ENCODE measurements at places on chromosomes 16 and 17. TPM values are rescaled to one million over a fixed set of nuclear protein-coding genes. Genes with fewer than 3 reads are reported as not detected.

- DNase-seq: no peak
These were observed 775 bp downstream of the SPIRE2 start for GRCh38 chr16:89828870-89829629.

NPIPA2 gene
- total RNA-seq: not detected

- no peak for DNase-seq
These were observed 148.9 kb downstream of the RPTOR start for GRCh38 chr17:80693511-80693910.

GRCh38 chr16:53745753-53746266, 41.9 kb downstream of the FTO start:
- DNase-seq: no peak

NPIPB2 gene
- 10.7 TPM for total RNA-seq

- no peak for DNase-seq
These were observed 2.6 kb downstream of the GGT6 start for GRCh38 chr17:4557626-4558346.

PLA2G10 gene
- total RNA-seq: not detected

SPATA20 gene
- 19.3 TPM for total RNA-seq

DNA sequence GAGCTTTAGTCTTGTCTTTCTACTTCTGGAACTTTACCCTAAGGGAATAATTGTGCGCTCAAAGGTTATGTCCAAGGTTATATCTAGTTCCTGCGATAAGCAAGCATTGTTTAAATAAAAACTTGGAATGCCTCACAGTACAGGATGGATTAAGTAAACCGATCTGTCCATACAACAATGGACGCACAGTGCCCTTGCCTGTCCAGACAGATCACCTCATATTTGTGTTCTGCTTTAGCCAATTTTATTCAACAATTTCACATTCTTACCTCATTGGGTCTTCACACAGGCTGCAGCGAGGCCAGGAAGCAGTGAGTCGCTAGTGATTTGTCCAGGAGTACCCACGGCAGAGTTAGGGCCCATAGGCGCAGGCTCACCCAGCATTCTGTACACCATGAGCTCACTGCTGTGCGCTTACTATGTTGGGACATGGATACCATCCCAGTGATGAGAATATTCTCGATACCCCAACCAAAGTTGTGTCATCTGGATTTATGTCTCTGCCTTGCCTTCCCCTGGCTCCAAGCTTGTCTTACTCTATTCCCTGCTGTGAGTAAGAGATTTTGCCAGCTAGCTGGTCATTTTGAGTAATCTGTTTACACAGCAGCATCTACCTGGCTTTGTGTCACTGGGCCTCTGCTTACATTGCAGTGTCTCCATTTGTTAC, 39.8 kb downstream of the USP43 start:
- DNase-seq: no peak

TSPOAP1 gene
- 3.9 TPM for total RNA-seq

GRCh38 chr16:31371619-31372484, 16.9 kb downstream of the ITGAX start:
- no peak for DNase-seq

DNA sequence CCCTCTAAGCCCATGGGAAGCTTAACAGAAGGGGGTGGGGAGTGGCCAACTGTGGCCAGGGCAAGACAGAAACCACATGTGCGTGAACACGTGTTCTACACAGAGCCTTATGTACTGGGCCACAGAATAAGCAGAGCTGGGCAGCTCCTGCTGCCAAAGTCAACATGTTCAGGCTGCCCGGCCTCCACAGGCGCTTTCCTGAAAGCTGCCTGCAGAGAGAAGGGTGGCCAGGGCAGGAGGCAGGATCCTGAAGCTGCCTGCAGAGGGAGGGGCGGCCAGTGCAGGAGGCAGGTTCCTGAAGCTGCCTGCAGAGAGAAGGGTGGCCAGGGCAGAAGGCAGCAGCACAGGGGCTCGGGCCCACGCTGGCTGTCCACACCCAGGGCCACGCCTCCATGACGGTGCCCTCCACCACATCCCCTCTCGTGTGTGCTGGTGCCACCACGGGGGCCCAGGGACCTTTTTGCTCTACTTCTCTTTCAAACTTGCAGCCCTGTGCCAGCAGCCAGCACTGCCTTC, 79.5 kb downstream of the ANKRD11 start:
- DNase-seq: peak; percentile 22

HLF gene
- total RNA-seq: 10.3 TPM

DNA sequence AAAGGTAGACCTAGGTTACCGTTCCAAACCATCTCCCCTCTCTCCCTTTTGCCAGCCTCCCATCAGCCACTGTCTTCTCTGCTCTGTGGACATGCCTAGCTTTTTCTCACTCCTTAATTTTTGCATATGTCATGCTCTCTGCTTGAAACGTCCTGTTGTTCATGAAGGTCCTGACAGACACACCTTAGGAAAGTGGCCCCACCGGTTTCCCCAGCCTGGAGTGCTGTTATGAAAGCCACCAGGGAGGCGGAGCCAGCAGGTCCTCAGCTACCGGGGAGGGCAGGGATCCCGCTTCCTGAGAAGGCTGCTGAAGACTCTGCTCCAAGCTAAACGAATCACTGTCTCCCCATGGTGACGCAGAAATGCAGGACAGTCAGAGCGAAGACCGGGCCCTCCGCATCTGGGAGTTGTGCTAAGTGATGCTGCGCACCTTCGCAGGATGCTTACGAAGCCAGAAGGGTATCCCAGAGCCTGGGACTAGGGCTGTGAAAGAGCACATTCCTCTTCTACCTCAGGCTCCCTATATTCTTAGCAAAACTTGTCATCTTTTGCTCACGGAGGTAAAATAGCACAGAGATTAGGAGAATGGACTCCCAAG, 2.3 kb upstream of the SLC16A11 start:
- no peak for DNase-seq

TEKT5 gene
- 0.59 TPM for total RNA-seq

- no peak for DNase-seq
These were observed 675 bp upstream of the PDZD9 start for GRCh38 chr16:22001591-22001990.

PGAP6 gene
- 10.6 TPM for total RNA-seq

GRCh38 chr16:78985716-78986605, 614.6 kb downstream of the MAF start:
- DNase-seq: peak; percentile 35

PHKG2 gene
- total RNA-seq: 13.6 TPM

DNA sequence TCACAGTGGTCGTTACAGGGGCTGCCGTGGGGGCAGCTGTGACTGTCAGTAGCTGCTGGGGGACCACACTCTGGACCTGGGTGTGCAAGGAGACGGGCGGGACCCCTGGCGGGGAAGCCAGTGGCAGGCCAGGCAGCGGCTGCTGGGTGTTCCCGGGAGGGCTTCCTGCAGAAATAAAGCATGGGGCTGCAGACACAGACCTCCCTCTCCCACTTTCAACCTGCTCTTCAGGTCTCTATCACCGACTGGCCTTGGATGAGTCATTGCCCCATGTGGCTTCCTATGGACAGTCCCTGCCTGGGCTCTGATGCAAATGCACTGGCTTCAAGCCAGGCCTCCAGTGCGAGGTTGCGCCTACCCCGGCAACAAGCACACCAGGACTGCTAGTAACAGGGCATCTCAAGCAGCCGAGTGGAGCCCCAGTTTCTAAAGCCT, 17.2 kb downstream of the SREBF1 start:
- DNase-seq: no peak

DNA sequence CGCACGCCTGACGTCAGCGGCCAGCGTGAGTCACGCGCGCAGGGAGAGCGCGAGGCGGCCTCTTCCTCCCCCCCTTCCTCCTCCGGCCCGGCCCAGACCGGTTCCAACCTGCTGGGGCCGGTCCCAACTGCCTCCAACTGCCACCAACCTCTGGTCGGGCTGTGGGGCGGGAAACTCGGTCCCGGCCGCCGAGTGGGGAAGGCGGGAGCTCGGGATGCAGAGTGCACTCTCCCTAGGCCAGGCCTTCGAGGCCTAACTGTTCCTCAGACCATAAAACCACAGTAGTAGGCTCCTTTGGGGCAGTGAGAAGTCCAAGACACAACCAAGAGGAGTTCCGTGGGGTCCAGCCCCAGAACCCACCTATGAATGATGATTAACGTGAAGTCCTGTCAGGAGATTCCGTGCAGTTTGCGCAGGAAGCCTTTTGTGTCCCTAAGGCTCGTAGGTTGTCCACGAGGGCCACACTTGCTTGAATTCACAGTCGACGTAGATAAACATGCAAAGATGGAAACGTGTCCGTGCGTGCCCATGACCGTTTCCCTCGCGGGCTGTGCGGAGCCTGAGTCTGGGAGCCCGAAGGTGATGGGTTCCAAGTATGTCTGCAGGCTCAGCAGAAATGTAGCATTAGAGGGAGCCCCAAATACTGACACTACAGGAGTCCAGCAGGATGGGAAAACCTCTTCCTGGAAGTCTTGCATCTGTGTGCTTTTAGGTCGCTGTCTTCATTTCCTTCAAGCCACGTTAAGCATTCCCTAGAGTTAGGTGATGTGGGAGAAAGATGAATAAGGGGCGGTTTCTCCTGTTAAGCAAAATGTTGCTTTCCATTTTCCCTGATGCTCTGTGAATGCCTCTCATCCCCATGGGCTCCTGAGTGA, 647 bp downstream of the UNK start:
- peak; percentile 93 for DNase-seq

GRCh38 chr16:84501077-84501735, 3.3 kb downstream of the MEAK7 start:
- DNase-seq: no peak

TBKBP1 gene
- total RNA-seq: 10.2 TPM

GRCh38 chr17:29611351-29612093, 11.2 kb downstream of the CORO6 start:
- no peak for DNase-seq

CACNG1 gene
- total RNA-seq: 5.4 TPM

HEATR9 gene
- total RNA-seq: not detected

DNA sequence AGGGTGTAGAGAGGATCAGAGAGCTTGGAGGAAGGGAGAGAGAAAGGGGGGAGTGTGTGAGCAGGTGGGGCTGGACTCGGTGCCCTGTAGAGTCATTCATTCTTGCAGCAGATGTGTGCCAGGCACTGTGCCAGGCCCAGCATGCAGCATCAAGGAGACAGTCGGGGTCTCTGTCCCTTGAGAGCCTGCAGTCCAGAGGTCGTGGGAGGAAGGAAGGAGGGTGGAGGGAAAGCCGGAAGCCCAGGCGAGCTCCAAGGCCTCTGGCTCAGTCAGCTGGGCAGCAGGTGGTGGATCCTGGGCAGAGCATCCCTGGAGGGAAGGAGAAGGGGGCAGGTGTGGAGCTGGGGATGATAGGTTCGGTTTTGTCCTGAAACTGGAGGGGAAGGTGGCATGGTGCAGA, 27.5 kb downstream of the EPN2 start:
- DNase-seq: no peak

DNA sequence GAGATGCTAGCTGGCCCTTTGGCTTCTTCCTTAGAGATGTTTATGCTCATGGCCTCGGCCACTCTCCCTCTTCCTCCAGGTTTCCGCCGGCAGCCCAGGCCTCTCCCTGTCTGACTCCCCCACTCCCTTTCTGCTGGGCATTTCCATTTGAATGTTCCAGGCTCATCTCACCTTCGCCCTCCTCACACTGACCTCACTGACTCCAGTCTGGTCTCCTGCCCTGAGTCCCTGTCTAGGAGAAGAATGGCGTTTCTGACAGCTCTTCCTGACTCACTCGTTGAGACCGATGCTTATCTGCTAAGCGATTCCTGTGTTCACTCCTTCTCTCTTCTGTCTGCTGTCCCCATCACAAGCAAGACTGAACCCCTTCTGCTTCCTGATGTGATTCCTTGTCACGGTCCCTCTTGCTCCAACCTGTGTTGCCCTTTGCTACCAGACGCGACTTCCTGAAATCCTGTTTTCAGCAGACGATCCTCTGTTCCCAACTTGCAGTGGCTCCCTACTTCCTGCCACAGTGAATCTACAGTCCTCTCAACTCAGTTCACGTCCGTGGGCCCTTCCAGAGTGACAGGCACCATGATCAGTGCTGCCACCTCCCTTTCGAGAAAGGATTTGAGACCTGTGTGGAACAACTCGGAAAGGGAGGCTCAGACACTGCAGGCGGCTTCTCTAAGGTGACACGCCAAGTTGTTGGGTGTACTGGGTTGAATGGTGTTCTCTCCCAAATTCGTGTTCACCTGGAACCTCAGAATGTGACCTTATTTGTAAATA, 176.4 kb downstream of the MSI2 start:
- DNase-seq: no peak

KRTAP2-3 gene
- total RNA-seq: 0.30 TPM

CD300LB gene
- total RNA-seq: 0.59 TPM

TBC1D3E gene
- not detected for total RNA-seq

NUTF2 gene
- total RNA-seq: 56.5 TPM

TLCD3A gene
- 16.9 TPM for total RNA-seq

DNA sequence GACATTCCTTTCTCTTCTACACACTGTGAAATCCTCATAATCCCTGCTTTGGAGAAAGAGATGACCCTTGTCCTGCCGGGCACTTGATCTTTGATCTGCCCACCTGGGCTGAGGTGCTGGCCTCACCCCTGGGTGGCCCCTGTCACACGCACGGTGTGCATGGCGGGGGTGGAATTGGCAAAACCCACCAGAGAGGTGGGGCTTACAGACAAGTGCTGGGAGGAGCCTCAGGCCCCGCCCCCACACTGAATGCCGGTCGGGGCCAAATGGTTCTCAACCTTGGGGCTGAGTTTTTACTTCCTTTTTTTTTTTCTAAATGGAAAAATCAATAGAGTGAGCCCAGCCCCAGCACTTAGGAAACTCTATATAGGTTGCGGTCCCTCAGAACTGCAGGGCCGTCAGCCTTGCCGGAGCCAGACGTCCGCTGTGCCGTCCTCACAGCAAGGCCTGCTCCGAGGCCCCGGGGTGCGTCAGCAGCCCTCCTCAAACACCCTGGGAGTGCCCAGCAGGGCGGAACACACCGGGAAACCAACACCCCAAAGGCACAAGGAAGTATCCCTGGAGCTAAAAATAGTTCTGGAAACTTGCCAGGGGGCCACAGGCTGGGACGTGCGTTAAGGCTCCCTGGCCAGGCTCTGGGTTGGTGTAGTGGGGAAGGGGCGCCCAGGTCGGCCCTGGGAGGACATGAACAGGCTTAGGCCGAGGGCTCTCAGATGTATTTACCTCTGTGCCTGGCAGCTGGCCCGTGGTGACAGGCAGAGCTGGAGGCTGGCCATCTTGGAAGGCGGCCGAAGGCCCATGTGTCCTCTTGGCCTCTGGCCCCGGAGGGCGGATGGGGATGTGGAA, 11.0 kb downstream of the GPRC5C start:
- no peak for DNase-seq

DNA sequence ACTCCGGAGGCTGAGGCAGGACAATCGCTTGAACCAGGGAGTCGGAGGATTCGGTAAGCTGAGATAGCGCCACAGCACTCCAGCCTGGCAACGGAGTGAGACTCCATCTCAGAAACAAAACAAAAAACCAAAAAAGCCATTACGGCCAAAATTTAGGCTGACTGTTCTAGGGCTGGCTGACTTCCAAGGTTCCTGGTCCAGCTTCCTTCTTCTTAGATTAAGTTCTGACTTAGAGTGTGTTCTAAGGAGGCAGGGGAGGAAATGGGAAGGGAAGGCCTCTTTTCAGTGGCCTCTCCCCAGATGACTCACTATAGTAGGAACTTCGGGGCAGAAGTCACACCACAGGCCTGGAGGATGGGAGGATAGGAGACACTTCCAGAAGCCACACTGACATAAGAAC, 27.7 kb upstream of the CLEC18B start:
- no peak for DNase-seq

Data from skin of body (tissue), 3 donors.